Activated T-cell treated with anti-CD3 and anti-CD28 coated beads, Interleukin-2, amount 50 U/mL, for 48 hours (primary cell): ENCODE measurements at places on chromosomes 4 and X.

DNA sequence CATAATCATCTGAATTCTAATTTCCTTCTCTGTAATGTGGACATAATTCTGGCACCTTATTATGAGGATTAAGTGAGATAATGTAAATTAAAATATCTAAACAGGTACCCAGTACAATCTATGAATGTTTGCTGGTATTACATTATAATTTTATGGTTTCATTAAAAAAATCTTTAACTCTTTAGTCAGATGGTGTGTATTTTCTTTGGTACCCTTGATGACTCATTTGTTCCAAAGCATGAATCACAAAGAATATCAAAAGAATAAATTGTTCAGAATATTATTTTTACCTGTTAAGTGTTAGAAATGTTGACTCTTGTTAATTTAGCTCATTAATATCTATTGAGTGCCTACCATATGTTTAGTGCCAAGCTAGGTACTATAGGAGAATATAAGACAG, 74.3 kb downstream of the SNX25 start:
- DNase-seq: no peak

- DNase-seq: no peak
These were observed 150.3 kb downstream of the FGF16 start for GRCh38 chrX:77597511-77597910.

DNA sequence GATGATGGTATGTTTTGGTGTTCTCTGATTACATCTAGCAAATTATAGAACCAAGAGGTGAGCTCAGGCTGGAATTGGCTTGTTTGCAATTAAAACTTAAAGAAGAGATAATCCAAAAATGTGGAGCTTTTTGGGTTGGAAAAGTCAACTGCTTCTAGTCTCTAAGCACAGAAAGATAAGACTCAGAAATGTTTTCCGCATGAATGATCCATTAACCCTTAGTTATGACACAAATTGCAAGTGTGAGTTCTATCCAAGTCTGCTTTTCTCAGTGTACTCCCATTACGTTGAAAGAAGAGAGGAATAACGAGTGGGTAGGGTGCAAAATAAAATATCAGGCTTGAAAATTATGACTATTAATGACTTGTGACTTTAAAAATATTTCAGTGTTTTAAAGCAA, 38.5 kb downstream of the HPGD start:
- DNase-seq: no peak

GRCh38 chrX:106891762-106892460, 11.2 kb downstream of the RIPPLY1 start:
- no peak for DNase-seq

- no peak for DNase-seq
These were observed 48.9 kb downstream of the FNIP2 start for GRCh38 chr4:158817562-158818296.

GRCh38 chr4:26000274-26000950, 86.4 kb downstream of the SMIM20 start:
- no peak for DNase-seq

DNA sequence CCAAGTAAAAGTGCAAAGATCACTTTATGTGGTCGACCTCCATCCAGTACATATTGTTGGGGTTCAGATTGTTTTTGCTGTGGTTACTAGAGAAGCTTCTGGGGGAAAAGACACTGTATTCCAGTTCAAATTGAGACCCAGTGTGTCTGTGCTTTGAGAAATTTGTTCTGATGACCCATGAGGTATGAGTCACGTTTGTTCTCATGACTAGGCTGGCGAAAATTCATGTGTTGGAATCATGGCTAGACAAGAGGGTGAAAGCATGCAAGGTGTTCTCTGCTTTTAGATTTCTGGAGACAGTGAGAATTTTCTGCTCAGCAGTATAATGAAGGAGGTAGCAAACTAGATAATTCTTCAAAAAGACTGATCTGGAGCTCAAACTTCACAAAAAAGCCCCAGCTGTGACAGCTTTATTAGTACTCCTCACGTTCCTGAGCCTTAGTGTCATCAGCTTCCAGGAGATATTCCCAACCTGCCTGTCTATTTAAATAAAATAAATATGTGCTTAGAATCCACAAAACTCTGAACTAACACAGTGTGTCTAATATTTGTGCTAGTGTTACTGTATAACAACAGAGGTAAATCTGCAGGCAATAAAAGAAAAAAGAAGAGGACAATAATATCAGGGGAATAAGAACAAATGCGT, 24.4 kb upstream of the FAM47B start:
- DNase-seq: no peak

DNA sequence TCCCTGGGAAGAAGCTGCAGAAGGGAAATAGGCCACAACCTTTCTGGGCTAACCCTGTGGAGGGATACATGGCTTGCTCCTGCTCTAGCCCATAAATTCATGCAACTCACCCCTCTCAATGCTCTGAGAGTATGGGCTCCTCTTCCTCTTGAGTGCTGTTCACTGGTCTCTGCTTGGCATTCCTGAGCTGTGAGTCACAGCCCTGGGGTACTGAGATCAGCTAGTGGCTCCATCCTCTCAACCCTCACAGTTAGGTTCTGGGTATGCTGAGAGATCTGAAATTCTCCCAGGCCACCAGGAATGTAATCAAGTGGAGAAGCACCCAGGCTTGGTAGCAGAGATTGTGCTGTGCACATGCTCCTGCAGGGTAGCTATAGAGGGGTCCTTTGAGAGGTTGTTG, 60.6 kb upstream of the SPANXN2 start:
- no peak for DNase-seq

DNA sequence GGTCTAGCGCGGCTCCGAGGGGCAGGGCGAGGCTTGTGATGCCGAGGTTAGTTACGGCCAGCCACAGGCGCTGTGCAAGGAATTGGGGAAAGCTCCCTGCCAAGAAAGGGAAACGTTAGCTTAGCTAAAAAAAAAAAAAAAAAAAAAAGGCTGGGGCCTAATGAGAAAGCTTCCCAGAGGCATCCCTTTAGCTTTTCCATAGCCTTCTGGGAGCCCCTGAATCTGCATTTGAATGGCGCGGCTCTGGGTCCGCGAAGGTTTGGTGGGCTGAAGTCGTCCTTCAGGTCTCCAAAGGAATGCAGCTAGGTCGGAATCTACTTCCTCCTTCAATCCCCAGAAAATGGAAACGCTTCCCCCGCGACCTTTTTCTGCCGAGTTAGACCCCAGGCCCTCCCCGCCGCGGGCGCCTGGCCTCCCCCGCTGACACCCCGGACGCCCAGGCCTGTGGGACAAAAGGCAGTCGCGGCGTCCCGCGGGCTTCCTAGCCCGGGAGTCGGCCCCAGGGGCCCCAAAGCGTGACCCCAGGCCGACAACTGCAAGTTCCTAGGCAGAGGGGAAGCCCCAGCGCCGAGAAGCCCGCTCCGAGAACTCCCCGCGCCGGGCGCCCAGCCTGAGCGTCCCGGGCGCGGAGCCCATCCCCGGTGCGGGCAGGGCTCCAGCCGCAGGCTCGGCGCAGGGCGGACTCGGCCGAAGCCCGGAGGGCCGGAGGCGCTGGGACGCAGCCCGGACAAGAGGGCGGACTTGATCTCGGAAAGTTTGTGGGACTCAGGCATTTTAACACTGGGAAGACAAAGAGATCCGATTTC, 605 bp upstream of the FAT1 start:
- peak; percentile 19 for DNase-seq

DNA sequence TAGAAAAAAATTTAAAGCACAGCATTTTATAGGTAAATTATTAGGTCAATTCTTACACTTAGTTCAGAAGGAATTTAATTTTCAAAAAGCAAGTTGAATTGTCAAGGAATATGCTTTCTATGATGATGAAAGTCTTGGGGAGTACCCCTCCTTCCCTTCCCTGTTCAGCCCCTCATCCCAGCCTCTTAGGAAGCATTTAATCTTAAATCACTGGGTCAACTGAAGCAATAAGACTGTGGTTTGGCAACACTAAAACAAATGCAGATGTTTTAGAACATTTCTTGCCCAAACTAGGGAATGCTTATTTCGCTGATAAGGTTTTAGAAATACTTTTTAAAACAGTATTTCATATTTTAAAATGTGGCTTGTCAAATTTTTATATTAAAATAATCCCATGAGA, 19.1 kb upstream of the ARSJ start:
- no peak for DNase-seq

DNA sequence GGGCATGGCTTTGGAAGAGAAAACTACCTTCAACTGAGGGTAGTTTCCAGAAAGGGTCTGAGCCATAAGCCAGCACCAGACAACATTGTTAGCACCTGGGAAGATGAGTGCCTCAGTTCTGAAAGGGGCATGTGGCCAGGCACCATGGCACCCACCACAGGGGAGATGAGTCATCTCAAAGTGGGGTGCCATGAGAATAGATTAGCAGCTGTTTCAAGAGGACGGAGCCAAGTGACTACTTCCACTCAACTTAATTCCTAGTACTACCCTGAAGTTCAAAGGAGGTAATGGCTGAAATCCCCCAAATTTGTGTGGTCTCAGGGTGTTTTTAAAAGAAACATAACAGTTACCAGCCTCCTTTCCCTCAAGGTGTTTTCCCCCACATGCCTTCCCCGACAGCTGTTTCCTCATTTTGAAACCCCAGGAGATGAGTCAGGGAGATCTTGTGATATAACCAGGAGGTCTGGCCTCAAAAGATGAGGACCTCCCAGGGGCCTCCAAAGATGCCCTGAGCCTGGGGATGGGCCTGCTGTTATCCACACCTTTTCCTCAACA, 27.8 kb upstream of the FTHL17 start:
- DNase-seq: peak; percentile 51

- DNase-seq: peak; percentile 36
These were observed 79.8 kb downstream of the RLIM start for GRCh38 chrX:74534569-74535038.

GRCh38 chr4:164959896-164960295, 17.6 kb downstream of the TRIM61 start:
- no peak for DNase-seq

- DNase-seq: peak; percentile 15
These were observed 69.4 kb downstream of the KCNIP4 start for GRCh38 chr4:21879187-21879586.

DNA sequence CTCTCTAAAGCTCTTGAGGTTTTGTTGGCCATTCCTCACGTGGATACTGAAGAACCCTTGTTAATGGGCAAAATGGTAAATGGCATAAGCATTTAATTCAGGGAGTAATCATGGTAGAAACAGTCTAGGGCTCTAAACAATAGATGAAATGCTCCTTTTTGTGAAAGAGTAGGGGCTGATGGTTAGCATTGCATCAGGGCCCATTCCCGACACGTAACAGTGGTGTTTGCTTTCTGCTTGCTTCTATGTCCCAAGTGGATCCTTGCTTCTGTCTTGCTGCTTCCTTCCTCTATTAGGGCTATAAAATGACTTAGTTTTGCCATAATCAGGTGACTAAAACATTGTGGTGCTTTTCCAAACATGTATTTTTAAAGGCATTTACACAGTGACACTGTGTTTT, 230.9 kb upstream of the AFF2 start:
- no peak for DNase-seq

DNA sequence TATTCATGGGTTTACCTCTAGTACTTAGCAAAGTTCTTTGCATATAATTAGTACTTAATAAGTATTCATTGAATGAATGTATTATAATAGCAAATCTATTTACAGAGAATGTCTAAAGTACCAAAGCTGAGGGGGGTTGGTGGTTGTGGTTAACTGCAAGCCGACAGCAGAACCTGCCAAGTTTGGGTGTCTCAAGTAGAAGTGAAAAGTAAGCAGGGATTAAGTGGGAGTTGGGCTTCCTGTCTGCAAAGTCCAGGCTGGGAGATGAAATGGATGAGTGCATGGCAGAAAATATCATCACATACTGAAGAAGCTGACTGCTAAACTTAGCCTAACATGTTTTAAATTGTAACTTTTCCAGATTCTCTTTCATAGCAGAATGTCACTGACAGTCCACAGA, 169.6 kb downstream of the CAMK2D start:
- DNase-seq: no peak

GRCh38 chr4:71231129-71232055, 107.4 kb upstream of the SLC4A4 start:
- no peak for DNase-seq

DNA sequence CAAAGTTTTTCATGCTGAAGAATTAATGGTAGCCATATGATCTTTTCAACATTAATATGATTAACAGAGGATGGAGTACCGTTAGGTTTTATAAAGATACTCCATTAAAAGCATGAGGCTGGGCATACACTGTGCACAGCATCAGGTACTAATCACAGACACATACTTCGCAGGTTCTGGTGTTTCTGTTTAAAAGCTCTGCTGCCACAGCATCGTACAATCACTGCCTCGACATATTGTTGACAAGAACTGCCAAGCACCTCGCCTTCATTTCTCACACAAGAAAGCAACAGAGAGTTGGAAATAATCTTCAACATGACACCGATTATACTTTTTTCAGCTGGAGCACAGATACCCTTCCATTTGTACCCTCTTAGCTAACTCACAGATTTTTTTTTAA, 753.4 kb upstream of the FAM241A start:
- DNase-seq: no peak
